ENCODE measurements at places on chromosomes 13 and 19.

GRCh38 chr19:48859711-48860572 lies 8.5 kb downstream of the PLEKHA4 start:
- DNase-seq = no peak

- no peak for DNase-seq
These were observed 26.2 kb downstream of the TMED1 start for GRCh38 chr19:10809651-10810285.

DNA sequence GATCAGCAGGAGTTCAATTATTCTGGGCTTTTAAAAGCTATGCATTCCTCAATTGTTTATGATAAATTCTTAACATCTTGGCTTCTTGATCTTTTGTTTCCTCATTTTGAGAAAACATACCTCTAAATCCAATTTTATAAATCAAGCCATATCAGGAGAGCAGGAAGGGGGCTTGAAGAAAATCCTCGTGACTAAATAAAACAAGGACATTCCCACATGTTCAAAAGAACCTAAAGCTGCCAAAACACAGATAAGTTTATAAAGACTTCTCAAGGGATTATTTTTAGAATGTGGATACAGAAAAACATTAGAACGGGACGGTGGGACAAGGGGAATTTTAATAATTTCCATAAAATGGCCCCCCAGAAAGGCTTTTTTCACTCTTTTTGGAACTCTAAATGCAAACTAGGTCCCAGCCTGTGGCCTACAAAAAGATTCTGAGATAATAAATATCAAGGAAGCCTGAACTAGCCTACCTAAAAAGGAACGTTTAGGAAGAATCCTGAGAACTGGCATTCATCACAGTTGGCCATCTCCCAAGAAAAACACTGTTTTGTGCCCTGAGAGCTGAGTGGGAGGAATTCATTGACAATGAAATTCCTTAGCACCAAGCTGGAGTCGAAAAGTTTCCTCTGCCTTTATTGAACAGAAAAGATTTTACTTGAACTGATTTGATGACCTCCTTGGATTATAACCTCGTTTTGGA lies 30.1 kb downstream of the ZAR1L start:
- DNase-seq = no peak

DNA sequence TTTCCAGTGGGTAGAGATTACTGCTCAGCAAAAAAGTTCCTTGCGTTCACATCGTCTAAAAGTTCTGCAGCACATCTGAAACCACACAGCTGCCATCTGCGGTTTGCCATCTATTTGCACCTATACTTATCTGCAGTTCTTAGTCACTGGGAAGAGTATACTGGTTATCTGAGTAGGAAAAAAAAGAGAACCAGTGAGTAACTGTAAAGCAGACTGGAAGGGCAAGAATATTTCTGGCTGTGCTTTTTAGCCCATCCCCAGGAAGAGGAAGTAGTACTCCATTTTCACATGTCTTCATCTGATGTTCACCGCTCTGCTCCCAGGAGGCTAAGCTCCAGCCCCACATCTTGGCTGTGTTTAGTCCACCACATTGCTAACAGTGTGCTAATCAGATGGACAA lies 35.6 kb downstream of the EFNB2 start:
- no peak for DNase-seq

DNA sequence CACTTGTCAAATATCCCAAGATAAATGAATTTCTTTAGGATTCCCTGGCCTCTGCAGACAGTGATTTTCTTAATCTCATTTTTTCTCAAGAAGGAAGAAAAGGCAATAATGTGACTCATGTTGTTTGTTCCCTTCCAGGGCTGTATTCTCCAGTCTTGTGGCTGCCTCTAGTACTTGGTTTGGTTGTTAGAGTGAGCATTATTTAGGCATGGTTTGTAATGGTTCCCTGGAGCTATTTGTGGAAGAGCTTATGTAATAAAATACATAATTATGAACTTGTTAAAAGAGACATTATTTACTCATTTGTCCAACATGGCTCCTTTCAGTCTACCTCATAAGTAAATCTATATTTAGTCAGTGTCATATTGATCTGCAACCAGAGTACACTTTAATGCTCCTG lies 270.4 kb downstream of the DCT start:
- DNase-seq = no peak

DNA sequence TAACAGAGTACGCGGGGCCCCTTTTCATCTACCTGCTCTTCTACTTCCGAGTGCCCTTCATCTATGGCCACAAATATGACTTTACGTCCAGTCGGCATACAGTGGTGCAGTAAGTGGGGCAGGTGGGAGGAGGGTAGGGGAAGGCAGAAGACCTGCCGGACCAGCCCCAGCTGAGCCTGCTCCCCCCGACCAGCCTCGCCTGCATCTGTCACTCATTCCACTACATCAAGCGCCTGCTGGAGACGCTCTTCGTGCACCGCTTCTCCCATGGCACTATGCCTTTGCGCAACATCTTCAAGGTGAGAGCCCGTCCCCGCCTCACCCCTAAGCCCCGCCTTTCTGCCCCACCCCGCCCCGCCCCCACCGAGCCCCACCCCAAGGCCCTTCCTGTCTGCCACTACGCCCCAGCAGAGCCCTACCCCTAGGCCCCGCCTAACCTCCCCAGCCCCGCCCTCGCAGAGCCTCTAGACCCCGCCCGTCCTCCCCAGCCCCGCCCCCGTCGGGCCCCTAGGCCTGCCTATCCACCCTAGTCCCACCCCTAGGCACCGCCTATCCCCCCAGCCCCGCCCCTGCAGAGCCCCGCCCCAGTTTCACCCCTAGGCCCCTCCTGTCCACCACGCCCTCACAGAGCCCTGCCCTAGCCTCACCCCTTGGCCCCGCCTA lies 7.7 kb downstream of the NDUFB7 start:
- peak; percentile 31 for DNase-seq

DNA sequence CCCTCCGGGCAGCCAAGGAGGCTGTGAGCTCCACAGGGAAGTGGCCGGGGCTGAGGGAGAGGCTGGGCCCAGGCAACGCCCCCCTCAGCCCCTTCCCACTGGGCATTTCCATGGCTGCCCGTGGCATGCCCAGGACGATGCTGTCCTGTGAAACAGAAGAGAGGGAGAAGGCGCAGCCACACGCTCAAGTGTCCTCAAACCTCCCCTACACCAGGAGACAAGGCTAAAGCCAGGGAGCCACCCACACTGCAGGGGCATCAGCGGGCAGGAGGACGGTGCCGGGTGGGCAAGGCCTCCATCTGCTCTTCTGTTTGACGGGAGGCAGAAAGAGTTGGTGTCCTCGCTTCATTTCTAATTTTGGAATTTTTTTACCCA lies 14.2 kb upstream of the PROZ start:
- no peak for DNase-seq

GRCh38 chr13:50437252-50437651 lies 406.2 kb downstream of the DLEU7 start:
- no peak for DNase-seq

DNA sequence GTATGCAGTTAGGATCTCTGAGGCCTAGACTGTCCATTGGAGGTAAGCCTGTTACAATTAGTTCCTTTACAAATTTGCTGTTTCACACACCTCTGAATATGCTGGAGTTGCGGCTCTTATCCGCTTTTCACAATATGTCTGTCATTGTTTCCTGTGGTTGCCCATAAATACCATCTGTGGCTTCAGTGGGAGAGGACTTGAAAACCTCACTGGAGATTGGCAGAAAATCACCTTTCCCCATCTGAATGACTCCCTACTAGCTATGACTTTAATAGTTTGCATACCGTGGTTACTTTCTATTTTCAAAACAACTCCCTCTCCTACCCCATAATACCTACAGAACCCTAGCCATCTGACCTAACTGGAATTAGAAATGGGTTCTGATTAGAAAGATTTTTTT lies 454.3 kb downstream of the PCDH17 start:
- no peak for DNase-seq

DNA sequence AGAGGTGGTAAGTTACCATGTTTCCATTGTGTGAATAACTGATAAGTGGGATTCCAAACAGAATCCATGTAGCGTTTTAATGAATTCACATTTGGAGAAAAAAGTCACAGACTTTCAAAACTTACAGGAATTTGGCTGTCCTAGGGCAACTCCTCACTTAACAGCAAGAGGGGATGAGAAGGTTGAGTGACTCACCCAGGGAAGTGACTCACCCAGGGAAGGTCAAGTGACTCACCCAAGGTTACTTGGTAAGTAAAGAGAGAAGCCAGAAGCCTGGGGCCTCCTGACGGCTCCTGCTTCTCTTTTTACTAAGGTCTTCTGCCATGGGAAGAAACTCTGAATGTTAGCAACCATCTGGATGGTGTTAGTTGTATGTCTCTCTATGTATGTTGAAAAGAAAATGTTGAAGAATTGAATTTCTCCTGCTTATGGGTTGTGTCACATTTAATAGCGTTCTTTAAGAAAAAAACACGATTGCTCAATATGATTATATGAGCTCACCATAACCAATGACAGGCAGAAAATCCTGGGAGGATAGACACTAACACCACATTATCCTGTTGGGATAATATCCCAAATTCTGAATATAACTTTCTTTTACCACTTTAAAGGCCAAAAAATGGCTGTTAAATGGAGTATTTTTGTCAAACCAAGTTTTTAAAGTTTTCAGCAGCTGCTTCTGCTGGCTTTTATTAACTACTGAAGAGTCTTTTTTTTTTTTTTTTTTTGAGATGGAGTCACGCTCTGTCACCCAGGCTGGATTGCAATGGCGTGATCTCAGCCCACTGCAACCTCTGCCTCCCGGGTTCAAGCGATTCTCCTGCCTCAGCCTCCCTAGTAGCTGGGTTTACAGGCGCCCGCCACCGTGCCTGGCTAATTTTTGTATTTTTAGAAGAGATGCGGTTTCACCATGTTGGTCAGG lies 195.6 kb downstream of the GGACT start:
- peak; percentile 9 for DNase-seq

GRCh38 chr13:85313761-85314503 lies 485.3 kb downstream of the SLITRK6 start:
- no peak for DNase-seq

DNA sequence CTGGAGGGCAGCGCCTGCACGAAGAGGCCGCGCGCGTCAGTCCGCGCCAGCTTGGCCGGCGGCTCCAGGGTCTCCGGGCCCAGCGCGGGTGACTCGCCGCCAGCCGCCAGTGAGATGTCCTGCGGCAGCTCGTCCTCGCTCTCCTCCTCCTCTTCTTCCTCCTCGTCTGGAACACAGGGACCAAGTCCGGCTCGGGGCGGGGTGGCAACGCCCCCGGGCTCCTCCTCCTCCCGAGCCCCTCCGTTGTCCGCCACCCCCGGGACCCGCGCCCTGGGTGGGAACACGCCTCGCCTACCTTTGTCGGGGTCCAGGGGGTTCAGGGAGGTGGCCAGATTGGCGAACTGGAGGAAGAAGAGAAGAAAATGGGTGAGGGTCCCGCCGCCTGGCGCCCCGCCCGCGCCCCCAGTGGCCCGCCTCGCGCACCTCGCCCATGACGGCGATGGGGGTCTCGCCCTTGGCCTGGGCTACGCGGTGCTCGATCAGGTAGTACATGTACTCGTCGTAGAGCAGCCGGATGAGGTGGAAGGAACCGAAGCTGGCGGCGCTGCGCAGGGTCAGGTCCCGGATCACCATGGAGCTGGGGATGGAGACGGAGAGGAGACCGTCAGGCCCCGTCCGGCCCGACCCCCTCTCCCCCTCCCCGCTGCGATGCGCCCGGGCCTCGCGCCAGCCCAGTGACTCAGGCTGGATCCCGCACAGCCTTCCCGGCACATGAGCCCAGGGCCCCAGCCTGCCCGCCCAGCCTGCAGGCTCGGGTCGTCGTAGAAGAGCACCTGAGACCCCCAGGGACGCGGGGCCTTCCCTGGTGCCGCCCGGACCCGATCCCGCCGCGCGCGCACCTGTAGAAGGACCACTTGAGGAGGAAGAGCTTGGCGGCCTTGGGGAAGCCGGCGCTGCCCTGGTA lies 10.6 kb downstream of the DCAF15 start:
- no peak for DNase-seq

GRCh38 chr19:29484876-29485275 lies 40.9 kb upstream of the VSTM2B start:
- no peak for DNase-seq

DNA sequence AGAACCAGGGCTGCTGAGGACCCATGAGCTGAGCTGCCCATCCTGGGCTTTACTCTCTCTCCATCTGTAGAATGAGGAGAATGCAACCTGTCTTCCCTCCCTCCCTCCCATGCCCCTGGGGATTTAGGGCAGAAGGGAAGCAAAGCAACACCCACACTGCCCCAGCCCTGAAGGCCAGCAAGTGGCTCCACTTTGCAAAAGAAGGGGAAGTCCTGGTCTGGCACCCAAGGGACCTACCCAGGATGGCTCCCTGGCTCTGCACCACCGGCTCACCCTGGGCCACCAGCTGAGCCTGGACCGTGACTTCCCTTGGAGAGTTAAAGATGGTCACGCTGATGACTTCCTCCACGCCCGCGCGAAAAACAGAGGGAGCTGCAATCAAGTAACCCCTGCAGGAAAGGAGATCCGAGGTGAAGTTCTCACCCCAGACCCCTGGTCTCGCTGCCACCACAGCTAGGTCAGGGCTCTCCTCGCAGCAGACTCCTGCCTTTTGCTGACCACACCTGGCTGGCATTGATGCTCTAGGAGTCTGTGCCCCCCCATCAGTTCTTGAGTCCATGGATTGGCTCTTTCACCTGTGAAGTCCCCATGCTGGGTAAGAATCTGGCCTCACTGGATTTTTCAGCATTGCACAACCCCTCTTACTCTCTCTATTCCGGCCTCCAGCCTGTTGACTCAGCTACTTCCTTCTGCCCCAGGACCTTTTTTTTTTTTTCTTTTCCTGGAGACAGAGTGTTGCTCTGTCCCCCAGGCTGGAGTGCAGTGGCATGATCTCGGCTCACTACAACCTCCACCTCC lies 4.6 kb downstream of the CPAMD8 start:
- no peak for DNase-seq

DNA sequence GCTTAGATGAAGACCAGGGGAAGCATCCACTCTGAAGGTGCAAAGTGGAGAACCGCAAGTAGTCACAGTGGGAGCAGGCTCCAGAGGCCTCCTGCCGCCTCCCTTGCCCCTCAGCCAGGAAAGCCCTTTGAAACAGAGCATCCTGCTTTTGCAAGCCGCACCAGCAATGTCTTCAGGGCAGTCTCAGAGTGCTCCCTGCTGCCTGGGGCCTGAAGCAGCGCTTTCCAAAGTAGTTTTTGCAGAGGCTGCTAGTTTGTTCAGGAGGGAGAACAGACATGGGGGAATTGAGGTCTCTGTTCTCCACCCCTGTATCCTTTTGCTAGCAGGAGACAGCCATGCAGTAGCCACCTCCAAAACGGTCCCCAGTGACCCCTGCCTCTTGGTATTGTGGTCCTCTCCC lies 15.8 kb upstream of the POP4 start:
- DNase-seq = no peak

DNA sequence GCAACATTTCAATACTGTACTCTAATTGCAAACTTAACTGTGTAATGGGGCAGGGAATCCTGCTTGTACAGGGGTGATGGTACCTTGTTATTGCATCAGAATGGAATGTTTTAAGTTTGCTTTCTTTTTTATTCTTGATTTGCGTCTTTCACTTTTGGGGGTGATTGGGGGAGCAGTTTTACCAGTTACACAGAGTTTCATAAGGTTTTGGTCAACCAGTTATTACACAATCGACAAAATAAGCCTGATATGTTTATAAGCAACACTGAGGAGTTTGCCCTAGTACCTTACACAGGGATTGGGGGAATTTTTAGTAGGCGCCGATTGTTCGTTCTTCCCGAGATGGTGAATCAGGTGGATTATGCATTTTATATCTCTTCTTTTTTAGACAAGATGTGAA lies 2.7 kb downstream of the KLF5 start:
- no peak for DNase-seq
